ENCODE measurements at places on chromosomes 3 and 15.

GRCh38 chr3:111961461-111962164 lies 17.2 kb upstream of the ABHD10 start:
- DNase-seq = no peak

DNA sequence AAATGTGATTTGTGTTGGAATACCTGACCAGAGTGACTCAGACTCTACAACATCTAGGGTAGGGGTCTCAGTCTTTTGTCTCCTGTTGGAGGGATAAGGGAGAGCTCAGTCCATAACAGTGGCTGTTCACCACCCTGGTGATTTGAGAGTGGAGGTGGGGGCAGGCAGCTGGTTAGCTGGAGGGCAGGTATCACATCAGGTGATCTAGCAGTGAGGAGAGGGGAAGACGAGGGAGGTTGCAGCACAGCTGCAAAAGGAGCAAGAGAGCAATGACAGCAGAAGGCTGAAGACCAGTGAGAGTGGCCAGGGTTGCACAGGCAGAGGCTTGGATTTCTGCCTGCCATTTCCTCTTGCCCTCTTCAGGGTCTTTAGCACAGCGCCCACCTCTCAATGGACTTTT lies 38.4 kb downstream of the PLCL2 start:
- no peak for DNase-seq

- no peak for DNase-seq
Measured at GRCh38 chr3:195397524-195397923, 45.3 kb downstream of the ACAP2 start.

DNA sequence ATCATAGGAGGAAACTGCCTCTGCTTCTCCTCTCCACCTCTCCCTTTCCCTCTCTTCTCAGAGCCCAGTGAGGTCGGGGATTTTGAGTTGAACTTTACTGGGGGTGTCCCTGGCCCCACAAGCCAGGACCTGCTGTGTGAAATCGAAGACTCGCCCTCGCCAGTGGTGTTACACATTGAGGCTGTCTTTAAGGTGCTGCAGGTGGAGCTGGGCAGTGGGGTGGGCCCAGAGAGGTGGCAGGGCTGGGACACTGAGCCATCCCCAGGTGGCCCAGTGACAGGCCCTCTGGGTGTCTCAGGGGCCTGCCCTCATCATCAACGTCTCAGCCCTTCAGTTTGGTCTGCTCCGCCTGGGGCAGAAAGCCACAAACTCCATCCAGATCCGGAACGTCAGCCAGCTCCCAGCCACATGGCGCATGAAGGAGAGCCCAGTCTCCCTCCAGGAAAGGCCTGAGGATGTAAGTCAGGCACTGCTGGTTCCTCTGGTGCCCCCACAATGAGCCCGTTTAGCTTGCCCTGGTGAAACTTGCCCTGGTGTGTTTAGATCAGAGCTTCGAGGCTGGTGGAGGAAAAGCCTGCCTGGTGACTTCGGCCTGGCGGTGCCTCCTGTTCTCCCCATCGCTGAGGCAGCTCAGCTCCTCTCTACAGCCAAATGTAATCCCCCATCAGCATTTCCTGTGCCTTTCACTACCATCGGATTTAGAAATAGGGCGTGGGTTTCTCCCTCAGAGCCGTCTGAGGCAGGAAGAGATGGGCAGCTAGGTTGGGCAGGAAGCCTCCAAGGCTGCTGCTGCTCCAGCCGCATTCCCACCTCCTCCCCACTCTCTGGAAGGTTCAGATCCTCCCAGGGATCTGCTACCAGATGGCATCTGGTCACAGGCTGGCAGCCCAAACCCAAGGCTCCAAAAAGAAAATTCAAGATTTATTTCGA lies 39.2 kb downstream of the ACAA1 start:
- DNase-seq = no peak

GRCh38 chr3:187767266-187768012 lies 22.2 kb upstream of the BCL6 start:
- peak; percentile 75 for DNase-seq

DNA sequence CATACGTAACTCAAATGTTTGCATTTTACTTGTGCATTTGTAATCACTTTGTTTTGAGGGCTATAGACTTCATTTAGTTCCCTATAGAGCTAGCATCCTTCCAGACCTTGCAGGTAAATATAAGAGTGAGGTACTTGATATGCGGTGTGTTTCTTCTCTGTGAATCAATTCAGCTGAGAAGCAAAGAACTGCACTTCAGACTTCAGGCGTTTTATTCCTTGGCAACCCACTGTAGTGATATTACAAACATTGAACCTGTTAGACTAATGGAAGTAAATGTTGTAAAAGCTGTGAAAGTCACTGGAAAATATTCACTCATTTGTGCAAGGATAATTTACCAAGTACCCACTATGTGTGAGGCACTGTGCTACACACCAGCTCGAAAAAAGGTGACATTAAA lies 94.1 kb upstream of the CHL1 start:
- no peak for DNase-seq

DNA sequence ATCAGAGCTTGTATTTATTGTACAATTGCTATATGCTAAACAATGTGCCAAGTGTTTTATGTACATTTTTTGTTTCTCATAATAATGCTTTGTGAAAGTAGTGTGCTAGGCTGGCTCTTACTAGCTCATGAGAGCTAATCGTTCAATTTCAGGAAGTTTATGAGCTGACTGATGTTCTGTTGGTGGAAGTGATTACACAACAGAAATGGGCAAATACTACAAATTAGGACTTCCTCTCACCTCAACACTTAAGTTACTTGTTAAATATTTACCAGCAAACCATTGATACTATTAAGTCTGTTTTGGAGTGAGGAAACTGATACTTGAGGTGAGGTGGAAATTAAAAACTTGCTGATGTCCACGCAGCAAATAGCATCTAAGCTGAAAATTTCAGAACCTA lies 32.3 kb downstream of the SLC9C1 start:
- DNase-seq = no peak

GRCh38 chr15:42233107-42233506 lies 25.0 kb upstream of the VPS39 start:
- no peak for DNase-seq

DNA sequence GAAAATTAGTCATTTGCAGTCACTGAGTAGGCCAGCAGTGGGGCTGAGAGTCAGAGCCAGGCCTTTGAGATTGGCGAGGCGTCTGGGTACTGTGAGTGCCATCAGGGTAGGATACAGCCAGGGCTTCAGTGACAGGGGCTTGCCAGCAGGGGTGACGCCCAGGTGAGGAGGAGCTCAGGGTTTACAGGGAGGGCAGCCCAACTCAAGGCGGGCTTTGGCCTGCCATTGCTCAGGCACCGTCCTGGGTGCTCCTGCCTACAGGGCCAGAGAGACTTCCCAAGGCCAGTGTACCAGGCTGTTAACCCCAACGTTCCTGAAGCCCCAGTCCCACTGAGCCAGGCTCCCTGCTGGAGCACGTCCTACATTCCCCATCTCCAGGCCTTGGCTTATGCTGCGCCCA lies 152.0 kb downstream of the FBLN2 start:
- no peak for DNase-seq

- no peak for DNase-seq
Measured at GRCh38 chr15:74904190-74904805, 2.4 kb downstream of the FAM219B start.

DNA sequence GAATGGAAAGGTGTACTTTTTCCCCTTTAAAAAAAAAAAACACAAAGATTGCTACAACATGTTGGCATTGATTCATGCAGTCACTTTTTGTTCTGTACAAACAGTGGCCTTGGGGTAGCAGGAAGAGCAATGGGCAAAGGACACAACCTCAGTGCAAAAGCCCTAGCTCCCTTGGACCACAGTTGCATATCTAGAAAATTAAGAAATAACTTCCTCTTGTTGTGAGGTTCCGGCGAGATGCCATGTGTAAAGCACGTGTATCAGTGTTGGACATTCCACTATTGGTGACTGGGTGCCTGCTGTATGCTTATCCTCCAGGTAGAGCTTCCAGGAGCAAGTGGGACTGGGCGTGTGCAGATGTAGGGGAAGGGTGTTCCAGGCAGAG lies 164.5 kb downstream of the THSD4 start:
- no peak for DNase-seq

DNA sequence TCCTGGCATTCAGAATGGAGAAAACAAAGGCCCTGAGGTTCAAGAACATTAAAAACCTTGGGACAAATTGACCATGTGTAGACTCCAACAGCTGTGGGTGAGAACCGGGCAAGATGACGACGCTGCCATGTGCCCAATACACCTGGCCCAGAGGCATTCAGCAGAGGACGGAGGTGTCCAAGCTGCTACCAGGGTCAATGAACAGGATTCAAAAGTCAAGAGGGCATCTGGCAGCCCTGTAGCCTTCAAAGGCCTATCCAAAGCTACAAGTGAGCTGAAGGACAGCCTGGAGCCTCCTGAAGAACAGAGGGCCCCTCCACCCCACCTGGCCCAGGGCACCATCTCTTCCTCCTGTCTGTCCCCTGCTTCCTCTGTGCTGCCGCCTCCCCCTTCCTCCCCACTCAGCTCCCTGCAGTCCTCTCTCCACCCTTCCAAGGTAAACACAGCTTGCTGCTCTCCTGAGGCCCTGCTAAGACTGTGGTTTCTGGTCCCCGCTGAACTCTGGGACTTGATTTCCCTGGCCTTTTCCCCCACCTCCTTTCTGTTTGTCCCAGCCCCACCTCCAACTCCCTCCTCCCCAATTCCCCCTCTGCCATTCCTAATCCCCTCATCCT lies 57.5 kb downstream of the HMCES start:
- no peak for DNase-seq

- DNase-seq = no peak
Measured at GRCh38 chr15:38300395-38300794, 47.8 kb downstream of the SPRED1 start.

DNA sequence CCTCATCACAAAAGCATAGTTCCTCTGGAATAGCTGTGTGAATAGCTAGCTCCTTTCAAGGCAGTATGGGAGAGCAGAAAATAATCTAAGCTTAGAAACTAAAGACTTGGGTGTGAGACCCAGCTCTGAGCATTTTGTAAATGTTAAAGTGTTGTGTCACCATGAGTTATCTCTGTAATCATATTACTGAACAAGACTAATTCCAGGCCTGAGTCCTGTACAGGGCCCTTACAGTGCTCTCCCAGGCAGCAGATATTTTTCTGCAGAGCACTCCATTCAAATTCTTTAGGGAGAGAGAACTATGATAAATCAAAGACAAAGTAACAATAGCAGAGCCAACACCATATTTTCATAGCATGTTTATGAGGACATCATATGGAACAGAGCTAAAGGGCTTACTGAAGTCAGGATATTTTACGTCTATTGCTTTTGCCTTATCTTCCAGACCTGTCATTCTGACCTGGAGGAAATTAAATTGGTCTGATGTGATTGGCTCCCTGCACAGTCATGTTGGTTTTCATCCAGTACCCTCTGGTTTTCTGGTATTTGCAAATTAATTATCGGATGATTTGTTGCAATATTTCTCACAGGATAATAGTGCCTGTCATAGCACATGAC lies 172.6 kb upstream of the PPP2R3A start:
- DNase-seq = no peak

DNA sequence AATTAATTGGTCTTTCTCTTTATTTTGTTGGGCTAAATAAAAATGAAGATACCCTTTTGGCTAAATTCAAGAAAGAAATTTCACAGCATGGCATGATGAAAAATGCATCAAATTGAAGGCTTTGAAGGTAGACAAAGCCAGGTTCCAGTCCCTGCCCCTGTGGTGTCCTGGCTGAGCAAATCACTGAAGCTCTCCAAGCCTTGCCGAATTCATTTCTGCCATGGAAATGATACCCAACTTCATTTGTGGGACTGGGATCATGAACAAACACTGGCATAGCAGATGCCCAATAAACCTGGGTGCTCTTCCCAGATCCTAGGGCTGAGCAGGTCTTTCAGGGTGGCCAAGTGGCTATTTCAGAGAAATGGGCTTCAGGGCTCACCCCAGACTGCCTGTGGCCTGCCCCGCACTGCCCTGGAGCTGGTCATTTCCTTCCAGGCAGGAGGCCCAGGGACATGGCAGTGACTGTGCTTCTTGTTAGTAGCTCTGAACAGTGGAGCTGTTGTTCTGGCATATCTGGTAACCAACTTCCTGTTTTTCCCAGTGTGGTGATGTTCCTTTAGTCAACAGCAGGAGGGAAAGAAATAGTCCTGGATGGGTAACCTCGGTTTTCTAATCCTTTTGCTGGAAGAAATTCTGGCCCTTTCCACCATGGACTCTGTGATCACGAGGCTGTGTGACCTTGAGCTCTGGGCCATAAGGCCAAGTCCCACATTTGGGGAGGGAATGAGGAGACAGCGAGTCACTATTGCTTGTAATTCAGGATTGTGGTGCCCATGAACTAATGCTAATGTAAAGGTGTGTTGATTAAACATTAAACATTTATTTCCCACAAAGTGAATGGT lies 47.6 kb downstream of the CTDSPL start:
- DNase-seq = no peak

- DNase-seq = peak; percentile 83
Measured at GRCh38 chr3:46866720-46867549, 3.7 kb upstream of the MYL3 start.

DNA sequence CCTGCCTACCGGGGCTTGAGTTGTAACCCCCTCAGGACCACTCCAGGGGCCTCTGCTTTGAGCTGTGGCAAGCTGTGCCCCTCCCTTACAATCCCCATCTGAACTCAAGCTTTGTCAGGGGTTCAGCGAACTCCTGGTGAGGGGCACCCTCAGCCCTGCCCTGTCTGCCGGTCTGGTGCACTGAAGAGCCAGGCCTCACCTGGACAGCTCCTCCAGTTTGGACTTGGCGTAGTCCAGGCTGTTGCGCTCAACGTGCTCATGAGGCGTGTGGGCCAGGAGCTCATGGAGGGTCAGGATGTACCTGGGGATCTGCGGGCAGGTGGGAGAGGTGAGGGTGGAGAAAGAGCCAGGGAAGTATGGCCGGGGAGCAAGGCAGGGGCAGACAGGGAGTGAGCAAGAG lies 59.4 kb downstream of the RASGRF1 start:
- no peak for DNase-seq

- DNase-seq = peak; percentile 24
Measured at GRCh38 chr15:49847423-49848281, 226.8 kb downstream of the DTWD1 start.

- DNase-seq = peak; percentile 59
Measured at GRCh38 chr3:150135287-150135721, 164.6 kb upstream of the PFN2 start.

DNA sequence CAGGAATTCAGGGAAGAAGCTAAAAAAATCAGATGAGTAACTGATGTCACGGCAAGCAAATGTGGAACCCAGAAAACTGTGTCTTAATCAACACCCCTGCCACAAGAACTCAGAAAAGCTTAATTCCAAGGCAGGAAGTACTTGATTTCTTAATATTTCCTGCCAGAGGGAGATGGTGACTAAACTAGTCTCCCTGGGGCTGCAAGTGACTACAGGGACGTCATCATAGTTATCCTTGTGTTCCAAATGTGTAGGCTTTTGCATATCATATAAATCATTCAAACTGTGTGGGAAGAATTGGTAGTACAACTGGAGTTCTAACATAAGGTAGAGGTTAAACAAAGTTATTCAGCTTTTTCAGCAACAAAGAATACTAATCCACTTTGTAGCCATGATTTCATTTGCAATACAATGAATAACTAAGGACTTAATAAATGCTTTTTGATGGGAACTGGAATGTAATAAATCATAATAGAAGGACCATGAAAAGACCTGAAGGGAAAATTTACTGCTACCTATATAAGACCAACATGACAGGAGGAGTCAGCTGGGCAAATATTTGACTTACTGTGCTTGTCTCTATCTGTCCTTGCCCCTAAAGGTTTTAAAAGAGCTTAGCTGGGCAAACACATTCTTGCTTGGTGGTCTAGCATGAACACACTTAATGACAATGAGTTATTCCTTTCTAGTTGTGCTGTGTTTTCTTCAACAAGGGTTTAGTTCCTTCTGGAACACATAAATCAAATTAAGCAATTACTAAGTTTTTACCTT lies 76.0 kb upstream of the NECTIN3 start:
- DNase-seq = peak; percentile 40
